Activated naive CD4-positive, alpha-beta T cell treated with anti-CD3 and anti-CD28 coated beads for 36 hours (primary cell): ENCODE measurements at places on chromosomes 16 and 17. TPM values are rescaled to one million over a fixed set of nuclear protein-coding genes. Genes with fewer than 3 reads are reported as not detected.

TMC6 gene
- total RNA-seq = 85.6 TPM

DDX42 gene
- 91.7 TPM for total RNA-seq

DYNLRB2 gene
- not detected for total RNA-seq

SHISA9 gene
- not detected for total RNA-seq

ABI3 gene
- 18.7 TPM for total RNA-seq

RBBP6 gene
- 64.4 TPM for total RNA-seq

CACNG4 gene
- total RNA-seq = not detected

CCDC154 gene
- 0.74 TPM for total RNA-seq

CHST4 gene
- total RNA-seq = not detected

OR4D1 gene
- 0.40 TPM for total RNA-seq

BRD7 gene
- 101 TPM for total RNA-seq

CD300E gene
- total RNA-seq = not detected

SLC13A5 gene
- not detected for total RNA-seq

KRT27 gene
- total RNA-seq = not detected

P2RX1 gene
- total RNA-seq = 0.10 TPM

ZNF276 gene
- 19.8 TPM for total RNA-seq

IRX5 gene
- total RNA-seq = not detected

TBC1D3D gene
- total RNA-seq = 0.20 TPM

CES5A gene
- total RNA-seq = not detected

SLC16A13 gene
- total RNA-seq = 5.3 TPM

IRX6 gene
- not detected for total RNA-seq

RNF167 gene
- 140 TPM for total RNA-seq

CES4A gene
- total RNA-seq = 4.9 TPM

PRAC1 gene
- not detected for total RNA-seq

MILR1 gene
- 0.42 TPM for total RNA-seq

TEDC2 gene
- total RNA-seq = 24.8 TPM

CACNB1 gene
- 5.3 TPM for total RNA-seq

HBA1 gene
- total RNA-seq = not detected

MPV17L gene
- not detected for total RNA-seq

PDIA2 gene
- total RNA-seq = not detected

PIK3R5 gene
- total RNA-seq = 15.9 TPM

KRTAP3-1 gene
- not detected for total RNA-seq

SDK2 gene
- 0.27 TPM for total RNA-seq

BRIP1 gene
- 12.9 TPM for total RNA-seq

VAT1L gene
- not detected for total RNA-seq

PRCD gene
- total RNA-seq = not detected

BEAN1 gene
- total RNA-seq = not detected

WFDC1 gene
- not detected for total RNA-seq

ASPHD1 gene
- total RNA-seq = 1.7 TPM

KRT14 gene
- not detected for total RNA-seq

CRHR1 gene
- total RNA-seq = not detected

ATP2C2 gene
- not detected for total RNA-seq

SEC14L5 gene
- total RNA-seq = not detected

KRTAP4-5 gene
- total RNA-seq = not detected

MYO15A gene
- 0.31 TPM for total RNA-seq

PYDC1 gene
- not detected for total RNA-seq

HIC1 gene
- 14.8 TPM for total RNA-seq
